ENCODE measurements at places on chromosomes 16 and 17.

GRCh38 chr16:57000271-57001025, 11.1 kb downstream of the NLRC5 start:
- DNase-seq, result no peak

- no peak for DNase-seq
Observed at GRCh38 chr17:28911411-28912045, 8.6 kb upstream of the DHRS13 start.

DNA sequence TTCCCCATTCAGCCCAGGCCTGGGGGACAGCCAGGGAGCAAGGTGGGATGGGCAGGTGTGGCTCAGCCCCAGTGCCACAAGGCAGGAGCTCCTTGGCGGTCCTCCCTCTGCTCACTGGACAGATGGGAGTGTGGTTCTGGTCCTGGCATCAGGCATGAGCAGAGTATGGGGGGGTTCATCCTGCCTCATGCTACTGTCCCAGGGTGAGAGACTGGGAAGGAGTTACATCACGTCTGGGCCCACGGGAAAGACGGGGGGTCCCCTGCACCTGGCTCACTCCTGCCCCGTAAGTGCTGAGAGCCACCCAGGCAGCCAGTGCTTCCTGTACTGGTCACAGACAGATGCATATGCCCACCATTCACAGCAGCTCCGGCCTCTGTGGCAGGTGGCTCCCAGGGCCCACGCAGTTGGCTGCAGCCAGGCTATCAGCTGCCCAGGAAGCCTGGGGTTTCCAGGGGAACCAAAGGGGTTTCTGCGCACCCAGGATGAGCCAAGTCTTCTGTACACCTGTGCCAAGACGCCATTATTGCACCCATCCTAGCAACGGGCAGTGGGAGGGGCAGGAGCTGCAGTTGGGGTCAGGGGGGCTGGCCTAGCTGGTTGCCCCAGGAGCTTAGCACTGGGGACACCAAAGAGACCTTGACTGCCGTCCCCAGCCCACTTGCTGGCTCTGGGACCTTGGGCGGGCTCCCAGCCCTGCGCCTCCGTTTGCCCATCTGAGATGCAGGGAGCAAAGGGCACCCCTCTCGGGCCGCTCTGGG, 1.9 kb downstream of the BAIAP3 start:
- DNase-seq, result no peak

DNA sequence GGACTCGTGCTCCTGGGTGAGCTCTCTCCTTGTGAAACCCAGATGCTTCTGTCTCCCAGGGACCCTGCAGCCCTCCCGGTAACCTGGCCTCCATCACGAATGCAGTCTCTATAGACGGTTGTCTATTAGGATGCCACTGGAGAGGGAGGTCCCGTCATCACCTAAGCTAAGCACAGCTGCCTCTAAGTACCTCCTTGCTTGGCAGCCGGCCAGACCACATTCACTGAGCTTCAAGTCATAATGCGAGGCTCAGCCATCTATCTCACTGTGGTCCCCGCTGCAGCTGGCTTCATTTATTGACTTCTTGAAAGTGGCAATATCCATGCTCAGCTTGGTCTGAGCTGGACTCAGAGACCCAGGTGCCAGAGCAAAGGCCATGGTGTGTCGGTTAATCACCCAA, 74.5 kb upstream of the HSBP1 start:
- no peak for DNase-seq

DNA sequence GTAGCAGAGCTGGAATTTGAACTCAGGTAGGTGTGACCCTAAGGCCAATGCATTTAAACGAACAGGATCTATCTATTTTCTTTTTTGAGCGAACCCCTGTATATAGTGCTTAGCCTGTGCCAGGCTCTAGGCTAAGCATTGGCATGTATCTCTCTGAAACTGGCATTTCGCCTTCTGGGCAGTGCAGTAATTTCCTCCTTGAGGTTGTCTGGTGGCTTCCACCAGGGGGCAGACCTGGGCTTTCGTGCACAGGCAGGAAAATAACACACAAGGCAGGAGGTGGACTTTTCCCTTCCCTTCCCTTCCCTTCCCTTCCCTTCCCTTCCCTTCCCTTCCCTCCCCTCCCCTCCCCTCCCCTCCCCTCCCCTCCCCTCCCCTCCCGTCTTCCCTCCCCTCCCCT, 34.4 kb upstream of the PRKCB start:
- peak; percentile 50 for DNase-seq

DNA sequence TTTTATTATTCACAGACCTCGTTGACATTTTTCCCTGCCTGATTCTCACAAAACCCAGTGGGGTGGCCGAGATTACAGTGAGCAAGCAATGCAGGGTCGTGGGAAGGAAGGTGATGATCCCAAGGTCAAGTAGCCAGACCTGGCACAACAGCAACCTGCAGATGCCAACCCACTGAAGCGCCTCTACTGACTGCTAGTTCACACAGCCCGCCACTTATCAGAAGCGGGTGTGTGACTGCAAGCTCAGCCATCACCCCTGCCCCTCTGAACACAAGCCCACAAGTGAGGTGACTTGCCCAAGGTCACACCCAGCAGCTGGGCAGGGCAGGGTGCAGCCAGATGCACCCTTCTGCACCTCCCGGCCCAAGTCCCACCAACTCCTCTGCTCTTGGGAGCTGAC, 7.1 kb downstream of the TFAP4 start:
- no peak for DNase-seq

Data from stimulated activated CD4-positive, alpha-beta T cell treated with anti-CD3 and anti-CD28 coated beads, TNF-alpha, amount 100 ng/mL, for 1 hour (primary cell).